Kidney tubule cell (primary cell): ENCODE measurements at places on chromosomes 7 and 10.

GRCh38 chr7:1907751-1908365 lies 237.8 kb downstream of the ELFN1 start:
- DNase-seq, result no peak

GRCh38 chr10:79314761-79315601 lies 32.3 kb upstream of the PPIF start:
- DNase-seq, result no peak

GRCh38 chr10:131892806-131893675 lies 7.8 kb upstream of the PPP2R2D start:
- DNase-seq, result no peak

- DNase-seq, result no peak
These were observed 286.7 kb upstream of the PRKCQ start for GRCh38 chr10:6866757-6867156.

DNA sequence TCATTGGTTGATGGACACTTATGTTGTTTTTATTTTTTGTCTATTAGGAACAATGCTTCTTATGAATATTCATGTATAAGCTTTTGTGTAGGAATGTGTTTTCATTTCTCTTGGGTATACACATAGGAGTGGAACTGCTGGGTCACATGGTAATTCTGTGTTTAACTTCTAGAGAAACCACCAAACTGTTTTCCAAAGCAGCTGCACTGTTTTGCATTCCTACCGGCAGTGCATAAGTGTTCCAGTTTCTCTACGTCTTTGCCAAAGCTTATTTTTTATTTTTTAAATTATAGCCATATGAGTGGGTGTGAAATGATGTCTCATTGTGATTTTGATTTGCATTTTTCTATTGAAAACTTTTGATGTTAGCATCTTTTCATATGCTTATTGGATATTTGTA lies 51.3 kb downstream of the ADK start:
- no peak for DNase-seq

DNA sequence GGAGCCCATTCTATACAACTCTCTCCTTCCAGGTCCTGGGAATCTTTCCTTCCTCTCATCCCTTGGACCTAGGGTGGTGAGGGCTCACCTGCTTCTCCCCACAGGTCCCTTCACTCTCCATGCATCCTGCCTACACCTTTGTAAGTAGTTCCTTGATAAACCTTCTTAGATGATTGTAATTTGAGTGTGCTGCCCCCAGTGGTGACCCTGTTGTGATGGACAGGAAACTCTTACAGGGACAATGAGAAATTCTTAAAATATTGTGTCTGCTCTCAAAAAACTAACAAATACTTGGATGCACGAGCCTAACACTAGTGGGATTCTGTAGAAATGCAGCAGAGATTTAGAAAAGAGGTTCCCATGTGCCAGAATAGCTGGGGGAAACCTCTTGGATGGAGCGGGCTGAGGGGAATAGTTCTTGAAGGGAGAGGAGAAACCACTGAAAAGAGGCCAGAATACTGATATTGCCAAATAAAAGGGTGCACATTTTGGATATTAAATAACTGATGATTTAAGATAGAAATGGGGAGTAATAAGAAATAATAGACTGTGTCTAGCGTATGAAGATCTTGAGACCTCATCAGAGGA lies 6.7 kb upstream of the PAXIP1 start:
- DNase-seq, result peak; percentile 25

GRCh38 chr10:49620841-49621378 lies 7.1 kb downstream of the CHAT start:
- no peak for DNase-seq
